Suppressor macrophage (primary cell): ENCODE measurements at places on chromosomes 5 and 9.
A peak's percentile ranks its signal among the peaks of the same experiment; 100 is the strongest.

- DNase-seq = no peak
These were observed 228.9 kb upstream of the SNX2 start for GRCh38 chr5:122545986-122546385.

DNA sequence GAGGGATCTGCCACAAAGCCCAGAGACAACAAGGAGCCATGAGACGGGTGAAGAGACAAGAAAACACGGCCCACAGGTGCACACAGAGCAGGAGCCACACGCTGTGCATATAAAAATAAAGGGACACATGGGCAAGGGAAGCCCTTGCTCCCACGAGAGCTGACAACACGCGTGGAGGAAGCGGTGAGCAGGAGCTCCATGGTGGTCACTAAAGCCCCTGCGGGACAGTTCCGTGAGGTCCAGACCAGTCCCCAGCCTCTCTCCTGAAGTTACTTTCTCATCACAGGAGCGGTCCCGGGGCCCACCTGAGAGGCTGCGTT, 90.7 kb downstream of the CAMSAP1 start:
- DNase-seq = no peak

- no peak for DNase-seq
These were observed 840.2 kb upstream of the C9orf72 start for GRCh38 chr9:28413471-28413870.

DNA sequence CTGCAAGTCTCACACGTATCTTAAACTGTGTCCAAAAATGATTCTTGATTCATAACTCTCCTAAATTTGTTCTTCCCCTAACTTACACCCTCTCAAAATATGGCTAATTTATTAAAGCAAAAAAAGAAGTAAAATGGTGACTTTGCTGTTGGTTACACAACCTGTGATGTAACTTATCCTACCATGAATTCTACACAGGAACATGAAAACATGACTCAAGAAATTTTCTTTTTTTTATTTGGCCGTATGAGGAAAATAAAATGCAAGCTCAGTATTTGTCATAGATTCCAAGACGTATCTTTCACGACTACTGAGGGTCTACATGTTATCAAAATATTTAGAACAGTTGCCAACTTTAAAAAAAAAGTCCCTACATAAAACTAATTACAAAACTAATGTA, 9.2 kb downstream of the LIFR start:
- no peak for DNase-seq

GRCh38 chr5:143828710-143829109, 16.7 kb downstream of the HMHB1 start:
- DNase-seq = no peak

GRCh38 chr5:124963236-124963919, 216.9 kb upstream of the ZNF608 start:
- DNase-seq = peak; percentile 91

- peak; percentile 51 for DNase-seq
These were observed 197.5 kb downstream of the KIAA0825 start for GRCh38 chr5:94420885-94421284.
